ENCODE measurements at places on chromosomes 11 and 22.

GRCh38 chr11:65036931-65037330 is 4.1 kb upstream of the SAC3D1 start:
- no peak for DNase-seq

DNA sequence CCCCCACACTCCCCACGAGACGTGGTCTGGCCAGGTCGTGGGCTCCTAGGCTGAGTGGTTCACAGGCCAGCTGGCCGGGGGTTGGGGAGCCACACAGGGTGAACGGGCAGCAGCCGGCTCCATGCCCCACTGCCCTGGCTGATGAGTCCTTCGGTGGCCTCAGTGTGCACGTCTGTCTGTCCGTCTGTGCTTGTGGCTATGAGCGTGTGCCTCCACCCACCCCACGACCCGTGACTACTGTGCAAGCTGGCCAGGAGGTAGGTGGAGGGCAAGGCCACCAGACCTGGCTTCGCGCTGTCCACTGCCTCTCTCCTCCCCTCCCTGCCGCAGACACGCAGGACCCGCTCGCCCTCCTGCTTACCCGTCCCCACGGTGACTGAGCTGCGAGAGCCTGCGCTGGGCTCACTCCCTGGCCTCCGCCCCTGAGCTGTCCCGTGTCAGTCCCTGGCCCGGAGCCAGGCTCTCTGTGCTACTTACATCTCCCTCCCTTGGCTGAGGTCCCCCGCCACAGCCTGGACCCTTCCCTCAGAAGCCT is 14.1 kb downstream of the CSDC2 start:
- no peak for DNase-seq

DNA sequence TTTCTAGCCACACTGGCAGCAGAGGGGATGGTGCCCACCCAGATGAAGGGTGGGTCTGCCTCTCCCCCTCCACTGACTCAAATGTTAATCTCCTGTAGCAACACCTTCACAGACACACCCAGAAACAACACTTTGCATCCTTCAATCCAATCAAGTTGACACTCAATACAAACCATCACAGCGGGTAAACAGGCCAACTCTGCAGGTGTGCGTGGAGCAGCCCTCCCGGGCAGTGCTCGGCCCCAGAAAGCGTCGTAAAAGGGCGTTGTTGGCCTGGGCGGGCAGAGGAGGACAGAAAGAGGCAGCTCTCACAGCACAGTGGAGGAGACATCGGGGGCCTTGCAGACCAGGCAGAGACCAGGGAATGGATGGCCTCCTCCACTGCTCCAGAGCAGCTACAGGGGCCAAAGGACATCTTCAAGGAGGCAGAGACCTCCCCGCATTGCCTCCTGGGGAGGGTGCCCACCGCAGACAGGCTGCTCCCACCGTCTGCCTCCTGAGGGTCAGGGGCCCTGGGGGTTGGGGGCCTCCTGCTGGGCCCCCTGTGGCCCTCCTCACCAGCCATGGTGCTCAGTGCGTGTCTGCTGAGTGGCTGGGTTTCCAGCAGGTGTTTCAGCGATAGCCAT is 56.1 kb upstream of the FADD start:
- no peak for DNase-seq

DNA sequence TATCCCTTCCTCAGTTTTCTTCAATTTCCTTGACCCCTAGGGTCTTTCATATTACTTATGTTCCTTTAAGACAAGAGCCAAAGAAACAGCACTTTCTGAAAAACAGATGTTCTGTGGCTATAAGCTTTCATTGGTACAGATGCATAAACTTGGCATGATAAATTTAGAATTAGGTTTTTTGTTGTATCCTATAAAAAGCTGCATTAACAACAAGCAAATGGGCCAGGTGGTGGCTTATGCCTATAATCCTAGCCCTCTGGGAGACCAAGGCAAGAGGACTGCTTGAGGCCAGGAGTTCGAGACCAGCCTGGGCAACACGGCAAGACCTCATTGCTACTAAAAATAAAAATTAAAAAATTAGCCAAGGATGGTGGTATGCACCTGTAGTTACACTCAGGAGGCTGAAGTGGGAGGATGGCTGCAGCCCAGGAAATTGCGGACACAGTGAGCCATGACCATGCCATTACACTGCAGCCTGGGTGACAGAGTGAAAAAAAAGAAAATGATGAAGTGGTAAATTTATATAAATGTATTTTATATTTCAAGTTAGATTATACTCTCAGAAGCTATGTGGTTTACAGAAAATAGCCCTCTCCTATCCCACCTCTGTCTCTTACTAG is 18.3 kb downstream of the KMT5B start:
- no peak for DNase-seq

- no peak for DNase-seq
Measured at GRCh38 chr22:35732116-35732515, 14.4 kb downstream of the APOL5 start.

- no peak for DNase-seq
Measured at GRCh38 chr22:27149921-27150543, 492.6 kb downstream of the MIAT start.

DNA sequence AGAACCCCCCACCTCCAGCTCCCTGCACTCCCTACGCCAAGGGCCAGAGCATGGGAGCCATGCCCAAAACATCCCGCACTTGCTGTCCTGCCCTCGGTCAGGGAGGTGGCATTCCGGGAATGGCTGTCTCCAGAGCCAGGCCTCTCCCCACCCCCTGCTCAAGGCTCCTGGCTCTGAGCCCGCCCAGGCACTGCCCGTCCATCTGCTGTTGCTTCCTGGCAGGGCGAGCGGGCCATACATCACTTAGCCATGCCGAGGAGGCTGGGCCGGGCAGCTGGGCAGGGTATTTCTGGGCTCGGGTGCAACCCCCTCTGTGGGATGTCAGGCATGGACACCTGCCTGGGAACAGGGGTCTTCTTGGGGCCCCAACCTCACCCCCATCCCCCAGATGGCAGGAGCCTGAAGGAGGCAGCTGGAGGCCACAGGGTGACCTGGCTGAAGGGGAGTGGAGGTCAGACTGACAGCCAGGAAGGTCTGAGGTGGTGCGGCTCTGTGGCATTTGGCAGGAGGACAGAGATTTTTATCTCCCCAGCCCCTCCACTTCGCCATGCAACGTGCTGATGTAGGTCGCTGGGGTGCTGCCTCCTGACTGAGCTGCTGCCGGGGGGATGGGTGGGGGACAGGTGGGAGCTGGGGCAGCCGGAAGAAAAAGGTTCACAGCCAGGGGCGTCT is 8.7 kb upstream of the CABP7 start:
- DNase-seq = no peak

DNA sequence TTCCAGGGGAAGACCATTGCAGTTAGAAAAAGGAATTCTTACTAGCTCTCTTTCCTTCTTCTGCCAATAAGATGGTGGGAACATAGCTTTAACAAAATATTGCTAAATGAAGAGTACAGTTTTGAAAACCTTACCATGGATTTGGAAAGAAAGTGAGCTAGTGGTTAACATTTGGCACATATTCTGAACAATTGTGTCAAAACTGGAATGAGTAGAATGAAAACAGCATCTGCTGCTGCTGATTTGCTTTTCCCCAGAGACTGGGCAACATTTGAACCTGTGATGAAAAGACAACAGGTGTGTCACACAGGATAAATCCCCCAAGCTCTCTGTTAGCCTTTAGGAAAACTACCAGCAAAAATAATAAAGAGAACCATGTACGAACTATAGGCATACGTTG is 761.4 kb downstream of the KCNA4 start:
- no peak for DNase-seq

DNA sequence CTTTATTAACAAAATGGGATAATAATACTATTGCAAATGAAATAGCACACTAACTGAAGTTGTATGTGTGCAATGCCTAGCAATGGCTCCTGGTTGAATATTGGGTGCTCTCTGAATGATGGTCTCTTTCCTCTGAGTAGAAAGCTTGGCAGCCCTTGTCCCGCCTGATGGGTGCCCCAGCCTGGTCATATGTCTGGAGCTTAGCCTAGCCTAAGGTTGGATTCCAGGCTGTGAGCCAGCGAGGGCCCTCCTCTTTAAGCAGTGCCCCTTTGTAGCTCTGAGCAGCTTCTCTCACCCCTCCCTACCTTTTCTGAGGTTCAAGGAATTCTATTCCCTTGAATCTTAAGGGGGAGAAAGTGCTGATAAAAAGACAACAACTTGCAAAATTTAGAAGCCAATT is 499.9 kb downstream of the NTM start:
- DNase-seq = no peak

DNA sequence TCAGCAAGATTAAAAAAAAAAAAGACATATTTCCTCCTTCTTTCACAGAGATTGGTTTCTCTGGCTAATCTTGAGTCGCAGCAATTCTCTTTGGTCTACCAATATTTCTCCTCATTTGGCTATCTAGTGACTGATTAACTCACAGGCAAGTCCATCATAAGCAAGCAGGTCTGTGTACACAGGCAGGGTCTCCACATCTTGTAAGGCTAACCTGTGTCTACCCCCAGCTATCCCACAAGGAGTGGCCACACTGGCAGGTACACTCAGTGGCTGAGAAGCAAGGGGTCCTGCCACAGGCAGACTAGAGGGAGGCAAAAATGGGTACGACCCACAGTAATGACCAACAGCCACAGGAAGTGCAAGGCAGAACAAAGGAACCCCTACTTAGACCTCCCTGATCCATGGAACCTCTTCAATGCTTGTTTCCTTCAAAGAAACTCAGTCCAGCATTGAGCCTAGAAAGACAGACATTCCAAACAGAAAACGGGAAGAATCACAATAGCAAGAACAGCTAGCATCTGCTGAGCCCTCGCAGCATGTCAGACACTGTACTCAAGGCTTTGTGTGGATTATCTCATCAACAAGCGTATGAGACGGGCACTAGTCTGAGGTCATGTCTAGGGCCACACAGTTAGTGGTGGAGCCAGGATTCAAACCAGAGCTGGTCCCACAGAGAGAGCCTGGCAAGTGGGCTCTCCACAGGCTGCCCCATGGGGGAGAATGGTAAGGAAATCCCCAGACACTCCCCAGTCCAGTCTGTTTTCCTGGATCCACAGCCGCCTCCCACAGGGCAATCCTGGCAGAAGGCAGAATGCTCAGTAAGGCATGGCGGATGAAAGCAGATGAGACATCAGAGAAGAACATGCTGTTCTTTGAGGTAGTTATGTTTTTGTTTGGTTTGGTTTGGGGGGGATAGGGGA is 34.3 kb downstream of the PLEKHA7 start:
- DNase-seq = no peak

GRCh38 chr11:98734686-98735085 is 286.1 kb upstream of the CNTN5 start:
- no peak for DNase-seq

DNA sequence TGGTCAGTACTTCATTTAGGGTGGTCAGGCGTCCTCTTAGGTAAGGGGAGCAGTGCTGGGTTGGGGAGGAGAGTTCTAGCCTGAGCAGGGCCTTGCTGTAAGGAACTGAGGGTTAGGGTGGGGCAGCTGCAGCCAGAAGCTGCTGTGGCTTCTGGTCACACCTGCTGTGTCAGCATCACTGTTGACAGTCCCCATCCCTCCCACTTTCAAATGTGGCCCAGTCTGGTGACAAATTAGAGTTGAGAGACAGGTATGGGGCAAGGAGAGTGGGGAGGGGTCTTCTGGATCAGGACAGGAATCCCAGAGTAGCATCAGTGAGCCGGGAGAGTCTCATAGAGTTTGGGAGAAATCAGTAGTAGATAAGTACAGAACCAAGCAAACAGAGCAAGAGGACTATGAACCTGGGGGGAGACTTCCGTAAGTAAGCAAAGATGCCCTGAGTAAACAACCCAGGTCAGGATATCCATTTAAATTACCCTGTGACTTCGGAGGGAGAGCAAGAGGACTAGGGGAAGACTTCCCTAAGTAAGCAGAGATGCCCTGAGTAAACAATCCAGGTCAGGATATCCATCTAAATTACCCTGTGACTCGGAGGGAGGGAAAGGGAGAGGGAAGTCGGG is 53.7 kb downstream of the PPP6R2 start:
- DNase-seq = no peak

DNA sequence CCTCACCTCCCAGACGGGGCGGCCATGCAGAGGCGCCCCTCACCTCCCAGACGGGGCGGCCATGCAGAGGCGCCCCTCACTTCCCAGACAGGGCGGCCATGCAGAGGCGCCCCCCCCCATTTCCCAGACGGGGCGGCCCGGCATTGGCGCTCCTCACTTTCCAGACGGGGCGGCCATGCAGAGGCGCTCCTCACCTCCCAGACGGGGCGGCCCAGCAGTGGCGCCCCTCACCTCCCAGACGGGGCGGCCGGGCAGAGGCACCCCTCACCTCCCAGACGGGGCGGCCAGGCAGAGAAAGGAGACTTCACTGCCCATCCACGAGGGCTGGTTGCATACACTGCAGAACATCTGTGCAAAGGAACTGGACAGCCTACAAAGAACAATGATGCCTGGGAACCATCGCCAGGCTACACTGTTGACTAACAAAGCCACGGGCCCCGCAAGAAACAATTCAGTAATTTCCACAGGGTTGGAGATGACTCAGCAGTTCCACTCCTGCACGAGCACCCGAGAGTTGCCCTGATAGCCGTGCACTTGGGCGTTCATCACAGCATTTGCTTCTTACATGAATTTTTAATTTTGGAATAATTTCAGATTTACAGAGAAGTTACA is 58.7 kb downstream of the CTTN start:
- DNase-seq = no peak

DNA sequence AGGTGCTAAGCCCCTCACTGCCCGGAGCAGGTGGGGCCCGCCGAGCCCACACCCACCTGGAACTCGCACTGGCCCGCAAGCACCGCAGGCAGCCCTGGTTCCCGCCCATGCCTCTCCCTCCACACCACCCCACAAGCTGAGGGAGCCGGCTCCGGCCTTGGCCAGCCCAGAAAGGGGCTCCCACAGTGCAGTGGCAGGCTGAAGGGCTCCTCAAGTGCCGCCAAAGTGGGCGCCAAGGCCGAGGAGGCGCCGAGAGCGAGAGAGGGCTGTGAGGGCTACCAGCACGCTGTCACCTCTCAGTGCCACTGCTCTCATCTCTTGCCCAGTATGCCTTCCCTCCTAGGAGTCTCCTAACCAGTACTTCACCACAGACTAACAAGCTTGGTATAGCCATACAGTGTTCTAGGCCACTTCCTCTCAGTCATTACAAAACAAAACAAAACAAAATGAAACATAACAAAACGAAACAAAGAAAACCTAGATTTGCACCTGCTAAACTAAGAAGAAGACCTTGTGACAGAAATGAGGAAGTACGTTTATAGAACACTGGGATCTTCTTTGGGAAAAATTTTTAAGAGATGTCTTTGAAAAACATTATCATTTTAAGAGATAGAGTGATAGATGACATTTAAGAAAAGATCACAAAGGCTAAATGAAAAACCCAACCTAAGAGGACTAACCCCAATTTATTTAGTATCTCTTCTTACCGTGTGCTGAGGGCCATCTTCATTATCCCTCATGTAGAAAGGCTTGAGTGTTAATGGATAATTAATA is 47.7 kb upstream of the GAB2 start:
- DNase-seq = no peak

GRCh38 chr11:44065161-44065661 is 859 bp upstream of the ACCS start:
- no peak for DNase-seq

DNA sequence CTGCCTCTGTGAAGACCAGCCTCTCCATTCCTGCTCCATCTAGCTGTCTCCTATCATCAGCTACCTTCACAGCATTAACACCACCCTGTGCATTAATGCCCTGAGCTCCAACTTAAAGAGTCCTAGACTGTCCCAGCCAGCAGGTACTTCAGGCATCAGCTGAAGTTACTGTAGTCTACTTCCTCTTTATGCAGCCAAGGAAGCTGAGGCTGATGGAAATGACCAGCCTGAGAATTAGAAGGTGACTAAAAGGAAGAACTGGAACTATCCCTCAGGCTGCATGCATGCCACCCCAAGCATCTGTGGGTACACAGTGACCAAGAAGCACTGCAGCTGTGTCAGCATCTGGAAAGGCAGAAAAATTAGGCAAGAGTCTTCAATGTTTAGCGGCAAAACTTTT is 28.2 kb downstream of the MS4A10 start:
- DNase-seq = no peak
